AG10803 (cell line): ENCODE measurements at places on chromosomes 1 and 21.
A peak's percentile ranks its signal among the peaks of the same experiment; 100 is the strongest.

DNA sequence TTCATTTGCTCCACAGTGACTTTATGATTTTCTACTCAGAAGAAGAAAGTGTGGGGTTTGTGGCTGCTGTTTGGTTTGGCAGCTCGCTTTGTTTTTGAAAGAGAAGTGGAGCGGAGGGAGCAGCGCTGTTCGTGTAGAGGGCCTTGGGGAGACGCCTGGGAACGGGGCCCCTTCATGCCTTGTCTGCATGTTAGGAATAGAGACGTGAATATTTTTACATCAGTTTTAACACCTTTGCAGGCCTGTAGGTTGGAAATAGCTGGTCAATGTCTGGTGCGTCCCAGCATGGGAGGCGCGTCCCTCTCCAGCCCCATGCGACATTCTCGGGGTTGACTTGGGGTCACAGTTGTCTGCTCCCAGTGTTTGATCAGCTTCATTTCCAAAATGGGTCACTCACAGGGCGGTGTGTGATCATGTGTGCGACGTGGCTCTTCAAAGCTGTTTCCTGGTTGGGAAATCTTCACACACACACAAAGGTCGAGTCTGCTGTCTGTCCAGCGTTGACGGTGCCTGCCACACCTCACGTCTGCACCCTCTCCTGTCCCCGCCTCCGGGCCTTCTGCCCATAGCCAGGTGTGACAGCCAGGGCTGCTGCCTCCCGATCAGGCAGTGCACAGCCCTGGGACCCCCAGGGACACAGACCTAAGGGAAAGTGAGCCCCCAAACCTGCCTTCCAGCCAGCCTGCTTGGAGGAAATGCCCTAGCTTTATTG is 149.2 kb downstream of the PSMG1 start:
- no peak for DNase-seq

- DNase-seq, result peak; percentile 23
Observed at GRCh38 chr1:3174487-3175247, 105.7 kb downstream of the PRDM16 start.

- no peak for DNase-seq
Observed at GRCh38 chr1:246949956-246950355, 18.2 kb upstream of the AHCTF1 start.

DNA sequence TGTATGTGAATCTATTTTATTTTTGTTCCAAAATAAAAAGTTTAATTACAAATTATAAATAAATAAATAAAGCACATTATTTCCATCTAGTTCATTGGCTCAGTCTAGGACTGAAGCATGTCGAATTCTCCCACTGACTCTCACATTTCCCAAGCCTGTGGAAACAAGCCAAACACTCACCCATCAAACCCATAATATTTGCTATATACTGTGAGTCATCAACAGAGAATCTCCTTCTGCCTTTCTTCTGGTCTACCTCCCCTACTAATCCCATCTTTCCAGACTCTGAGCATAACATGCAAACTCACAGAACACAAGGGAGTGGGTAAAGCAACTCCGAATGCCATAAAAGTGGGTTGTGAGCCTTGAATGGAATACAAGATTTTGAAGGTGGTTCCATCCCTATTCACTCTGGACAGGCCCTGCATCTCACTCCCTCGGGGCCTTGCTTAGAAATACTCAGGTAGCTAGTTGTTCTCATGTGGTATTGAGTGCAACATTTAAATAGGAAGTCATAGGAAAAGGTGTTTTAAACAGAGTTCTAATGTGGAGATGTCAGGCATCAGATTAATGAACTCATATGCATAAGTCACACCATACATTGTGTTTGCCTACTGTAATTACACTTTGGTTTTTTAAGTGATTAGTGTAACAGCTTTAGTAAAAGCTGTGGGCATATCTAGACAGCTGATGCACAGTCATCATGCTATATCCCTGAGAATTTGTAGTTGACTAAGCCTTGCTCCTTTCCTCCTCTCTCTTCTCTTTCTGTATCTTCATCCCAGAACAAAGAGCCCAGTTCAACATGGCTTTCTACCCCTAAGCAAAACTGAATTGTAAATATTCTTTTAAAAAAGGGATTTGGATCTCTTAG is 47.0 kb downstream of the F5 start:
- DNase-seq, result peak; percentile 83

DNA sequence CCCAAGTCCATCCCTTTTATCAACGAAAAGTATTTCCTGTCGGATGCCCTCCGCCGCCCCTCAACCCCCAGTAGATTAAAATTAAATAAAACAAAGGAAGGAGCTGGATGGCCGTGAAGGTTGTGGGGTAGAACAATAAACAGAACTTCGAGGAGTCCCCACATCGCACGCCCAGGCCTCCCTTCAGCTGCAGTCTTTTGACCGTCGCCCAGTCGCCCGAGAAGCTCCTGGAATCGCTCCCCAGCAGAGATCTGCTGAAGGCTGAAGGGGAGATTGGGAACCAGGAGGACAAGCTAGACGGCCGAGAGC is 905 bp downstream of the BARHL2 start:
- no peak for DNase-seq

DNA sequence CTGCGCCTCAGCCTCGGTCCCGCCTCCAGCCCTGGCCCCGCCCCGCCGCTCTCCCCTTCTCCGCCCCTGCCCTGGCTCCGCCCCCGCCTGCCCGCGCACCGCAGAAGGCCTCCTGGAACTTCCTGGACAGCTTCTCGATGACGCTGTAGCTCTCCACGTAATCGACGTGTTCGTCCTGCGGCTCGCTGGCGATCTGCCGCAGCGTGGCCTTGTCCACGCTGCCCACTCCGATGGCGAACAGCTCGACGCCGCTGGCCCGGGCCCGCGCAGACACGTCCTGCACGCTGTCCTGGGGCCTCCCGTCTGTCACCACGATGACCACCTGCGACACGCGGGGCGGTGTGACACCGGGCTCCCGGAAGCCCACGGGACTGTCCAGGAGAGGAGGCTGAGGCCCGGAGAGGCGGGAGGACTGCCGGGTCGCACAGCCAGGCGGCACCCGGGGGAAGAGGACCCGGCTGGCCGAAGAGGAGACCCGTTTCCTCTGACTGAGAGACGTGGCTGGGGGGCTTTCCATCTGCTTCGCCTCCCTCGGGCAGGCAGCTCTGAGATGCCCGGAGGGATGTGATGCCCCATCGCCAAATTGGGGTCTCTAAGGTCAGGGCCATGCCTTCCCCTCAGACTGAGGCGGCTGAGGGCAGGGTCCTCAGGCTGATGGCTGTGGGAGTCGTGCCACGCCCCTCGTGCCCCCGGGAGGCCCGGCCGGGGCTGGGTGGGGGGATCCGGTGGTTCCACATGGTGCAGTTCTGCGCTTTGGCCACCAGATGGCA is 4.6 kb downstream of the MATN1 start:
- peak; percentile 99 for DNase-seq
